ENCODE measurements at places on chromosomes 1 and 21.

DNA sequence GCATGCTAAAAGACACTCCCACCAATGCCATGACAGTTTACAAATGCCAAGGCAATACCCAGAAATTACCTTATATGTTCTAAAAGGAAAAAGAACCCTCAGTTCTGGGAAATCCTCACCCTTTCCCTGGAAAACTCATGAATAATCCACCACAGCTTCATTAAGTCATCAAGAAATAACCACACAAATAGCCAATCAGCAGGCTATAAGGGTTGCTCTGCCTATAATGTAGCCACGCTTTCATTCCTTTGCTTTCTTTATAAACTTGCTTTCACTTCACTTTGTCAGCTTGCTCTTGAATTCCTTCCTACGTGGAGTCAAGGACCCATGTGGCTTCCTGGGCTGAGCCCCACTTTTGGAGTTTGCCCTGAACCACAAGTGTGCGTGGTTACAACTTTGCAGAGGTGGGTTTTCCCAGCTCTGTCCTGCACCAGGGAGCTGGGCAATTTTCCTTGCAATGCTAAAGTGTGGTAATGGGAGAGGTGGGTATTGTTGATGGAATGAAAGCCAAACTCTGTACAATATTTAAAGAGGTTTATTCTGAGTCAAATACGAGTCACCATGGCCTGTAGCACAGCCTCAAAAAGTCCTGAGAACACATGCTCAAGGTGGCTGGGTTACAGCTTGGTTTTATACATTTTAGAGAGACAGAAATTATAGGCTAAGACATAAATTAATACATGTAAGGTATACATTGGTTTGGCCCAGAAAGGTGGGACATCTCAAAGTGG lies 42.2 kb upstream of the COG2 start:
- DNase-seq, result no peak

DNA sequence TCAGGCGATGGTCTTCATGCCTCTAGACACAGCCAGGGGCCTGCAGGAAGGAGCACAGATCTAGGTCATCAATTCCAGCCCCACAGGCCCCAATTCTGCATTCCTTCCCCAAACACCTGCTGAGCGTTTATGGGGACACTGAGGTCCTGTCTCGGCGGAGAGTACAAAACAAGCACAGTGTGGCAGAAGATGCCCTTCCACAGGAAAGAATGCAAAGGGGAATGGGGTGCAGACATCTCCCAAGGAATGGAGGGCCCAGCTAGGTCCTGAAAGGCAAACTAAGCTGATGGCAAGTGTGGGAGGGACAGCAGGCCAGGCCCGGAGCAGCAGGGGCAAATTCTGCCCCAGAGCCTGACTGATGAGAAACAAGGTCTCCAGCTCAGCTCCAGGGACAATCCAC lies 3.5 kb upstream of the S100A8 start:
- no peak for DNase-seq

GRCh38 chr1:20114021-20114648 lies 5.2 kb downstream of the PLA2G2D start:
- no peak for DNase-seq

DNA sequence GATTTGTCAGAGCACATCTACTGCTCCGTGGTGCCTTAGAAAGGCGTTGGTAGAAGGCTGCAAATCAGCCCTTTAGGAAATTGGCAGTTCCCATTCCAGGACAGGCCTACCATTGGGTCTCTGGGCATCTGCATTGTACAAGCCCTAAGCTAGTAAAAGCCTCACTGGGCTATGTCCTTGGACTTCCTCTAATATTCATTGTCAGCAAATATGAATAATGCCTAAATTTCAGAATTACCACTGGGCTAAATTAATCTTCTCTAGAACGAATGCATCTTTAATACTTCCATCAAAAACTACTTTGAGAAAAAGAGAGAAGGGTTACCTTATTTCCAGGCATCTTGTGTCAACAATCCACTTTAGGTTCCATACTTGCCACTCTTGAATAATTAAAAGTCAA lies 41.5 kb upstream of the ATP1A1 start:
- DNase-seq, result no peak

- DNase-seq, result no peak
These were observed 624 bp downstream of the ARHGAP29 start for GRCh38 chr1:94236630-94237290.

- no peak for DNase-seq
These were observed 59.9 kb upstream of the SOD1 start for GRCh38 chr21:31599563-31599962.

GRCh38 chr1:71166178-71167173 lies 85.6 kb upstream of the ZRANB2 start:
- DNase-seq, result no peak

DNA sequence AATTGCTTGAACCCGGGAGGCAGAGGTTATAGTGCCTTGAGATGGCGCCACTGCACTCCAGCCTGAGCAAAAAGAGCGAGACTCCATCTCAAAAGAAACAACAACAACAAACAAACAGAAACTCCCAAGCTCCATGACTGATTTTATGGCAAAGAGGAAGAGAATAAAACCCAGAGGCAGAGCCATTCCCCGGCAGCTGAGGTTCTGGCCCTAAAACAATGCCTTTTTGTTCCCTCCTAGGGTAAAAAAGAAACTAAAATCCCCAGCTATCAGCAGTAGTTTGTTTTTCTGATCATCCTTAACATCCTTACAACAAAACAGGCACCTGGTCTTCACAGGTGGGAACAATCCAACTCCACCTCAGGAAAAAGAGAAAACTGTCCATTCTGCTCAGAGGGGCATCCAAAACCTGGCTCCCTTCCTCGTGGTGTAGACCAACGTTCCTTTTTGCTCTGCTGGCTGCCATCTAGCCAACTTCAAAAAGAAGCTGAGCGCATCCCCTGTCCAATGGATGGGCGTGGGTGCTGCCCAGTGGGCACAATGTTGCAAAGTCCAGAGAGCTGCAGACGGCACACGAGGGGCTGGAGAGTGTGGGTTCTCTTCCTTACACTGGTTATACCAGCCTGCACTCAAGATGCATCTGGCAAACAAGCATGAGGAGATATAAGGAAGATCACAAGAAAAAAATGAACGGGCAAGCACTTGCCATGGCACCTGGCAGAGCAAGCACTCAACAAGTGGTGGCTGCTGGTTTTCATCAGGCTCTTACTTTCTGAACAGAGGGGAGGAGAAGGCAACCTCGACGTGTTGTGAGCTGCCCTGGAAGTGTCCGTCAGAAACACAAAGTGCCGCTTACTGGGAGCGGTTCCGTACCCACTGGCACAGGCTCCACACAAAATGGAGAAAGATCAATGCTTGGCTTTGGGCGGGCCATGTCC lies 54.7 kb downstream of the SLC66A1 start:
- DNase-seq, result no peak

- DNase-seq, result no peak
These were observed 641 bp upstream of the ZBTB21 start for GRCh38 chr21:42010507-42011495.

DNA sequence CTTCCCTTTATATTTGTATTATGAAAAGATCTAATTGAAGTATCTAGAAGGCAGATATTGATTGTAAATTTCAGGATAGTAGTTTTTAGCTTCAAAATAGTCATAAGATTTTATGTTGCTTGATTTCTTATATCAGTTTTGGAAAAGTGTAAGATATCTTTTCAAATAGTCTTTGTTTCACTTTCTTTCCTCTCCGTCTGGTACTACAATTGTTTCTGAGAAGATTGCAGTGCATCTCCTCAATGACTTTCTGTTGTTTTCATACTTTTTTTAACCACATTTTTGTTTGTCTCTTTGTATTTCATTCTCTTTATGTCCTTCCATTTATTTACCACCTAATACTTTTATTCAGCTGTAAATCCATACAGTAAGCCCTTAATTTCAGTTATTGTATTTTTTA lies 964.6 kb upstream of the B3GALT2 start:
- DNase-seq, result no peak

- DNase-seq, result no peak
These were observed 12.6 kb upstream of the SERINC2 start for GRCh38 chr1:31400393-31400792.

GRCh38 chr1:206498685-206499084 lies 8.6 kb upstream of the RASSF5 start:
- peak; percentile 53 for DNase-seq

DNA sequence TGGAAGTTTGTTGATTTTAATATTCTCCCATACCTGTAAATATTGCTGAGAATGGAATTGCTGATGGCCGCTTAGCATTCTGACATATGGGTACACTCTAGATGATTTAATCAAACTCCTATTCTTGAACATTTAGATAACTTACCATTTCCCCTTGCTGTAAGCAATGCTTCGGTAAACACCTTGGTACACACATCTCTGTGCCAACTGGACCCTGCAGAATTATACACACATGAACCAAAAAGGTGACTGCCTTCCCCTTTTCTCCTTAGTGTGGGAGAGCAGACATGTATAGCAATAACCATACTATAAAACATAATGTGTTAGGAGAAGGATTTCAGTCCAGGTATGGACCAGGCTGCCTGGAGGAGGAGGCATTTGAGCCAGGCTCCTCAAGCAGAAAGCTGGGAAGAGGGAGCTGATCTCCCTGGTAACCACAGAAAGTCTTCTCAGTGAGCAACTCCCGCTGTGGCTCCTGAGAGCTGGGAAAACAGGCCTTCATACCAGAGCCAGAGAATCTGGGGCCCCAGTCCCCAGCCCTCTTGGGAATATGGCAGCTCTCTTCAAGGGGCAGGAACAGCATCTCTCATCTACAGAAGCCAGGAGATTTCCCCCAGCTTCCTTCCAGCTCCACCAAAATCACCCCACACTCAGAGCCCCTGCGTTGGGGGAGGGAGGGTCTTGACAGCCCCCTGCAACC lies 33.9 kb upstream of the CSF1 start:
- peak; percentile 32 for DNase-seq

GRCh38 chr1:183922197-183922596 lies 115.3 kb downstream of the COLGALT2 start:
- no peak for DNase-seq

DNA sequence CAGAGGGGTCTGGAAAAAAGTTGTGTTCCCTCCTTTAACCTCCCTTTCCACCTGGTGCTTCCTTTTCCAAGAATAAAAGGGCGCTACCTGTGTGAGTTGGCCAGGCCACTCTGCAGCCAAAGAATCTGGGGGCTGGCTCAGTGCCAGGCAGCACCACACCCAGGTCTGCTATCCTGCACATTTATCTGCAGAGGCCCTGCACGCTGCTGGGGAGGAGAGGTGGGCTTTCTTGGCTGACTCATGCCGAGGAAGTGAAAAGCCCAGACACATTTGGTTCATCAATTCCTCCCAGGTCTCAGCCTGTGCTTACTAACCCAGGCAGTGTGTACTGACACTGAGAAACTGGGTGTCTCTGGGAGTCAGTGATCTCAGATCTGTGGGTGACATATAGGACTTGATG lies 79.8 kb upstream of the F3 start:
- peak; percentile 91 for DNase-seq

GRCh38 chr1:29772584-29773100 lies 536.3 kb downstream of the PTPRU start:
- DNase-seq, result no peak

Data from NCI-H226 (cell line).